CD4-positive, alpha-beta T cell treated with Interleukin-4 for 4 hours (primary cell): ENCODE measurements at places on chromosomes 12 and 14.

GRCh38 chr12:46798056-46798455, 27.7 kb downstream of the SLC38A4 start:
- no peak for DNase-seq

DNA sequence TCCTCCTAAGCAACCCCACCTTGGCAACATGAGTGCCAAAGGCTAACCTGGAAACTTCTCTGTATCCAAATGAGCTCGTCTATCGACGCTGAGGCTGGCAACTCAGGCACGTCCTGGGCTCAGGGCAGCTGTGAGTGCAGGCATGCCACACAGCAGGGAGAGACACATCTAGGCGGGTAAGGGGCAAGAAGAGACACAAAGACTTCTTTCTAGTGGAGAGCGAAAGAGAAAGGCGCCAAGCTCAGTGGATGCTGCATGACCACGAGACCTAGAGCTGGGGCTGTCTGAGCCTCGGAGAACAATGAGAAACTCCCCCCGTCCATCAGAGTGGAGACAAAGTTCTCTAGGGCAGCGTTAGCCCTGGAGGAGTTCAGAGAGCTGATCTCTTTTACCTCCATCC, 170.4 kb downstream of the CALM1 start:
- no peak for DNase-seq

DNA sequence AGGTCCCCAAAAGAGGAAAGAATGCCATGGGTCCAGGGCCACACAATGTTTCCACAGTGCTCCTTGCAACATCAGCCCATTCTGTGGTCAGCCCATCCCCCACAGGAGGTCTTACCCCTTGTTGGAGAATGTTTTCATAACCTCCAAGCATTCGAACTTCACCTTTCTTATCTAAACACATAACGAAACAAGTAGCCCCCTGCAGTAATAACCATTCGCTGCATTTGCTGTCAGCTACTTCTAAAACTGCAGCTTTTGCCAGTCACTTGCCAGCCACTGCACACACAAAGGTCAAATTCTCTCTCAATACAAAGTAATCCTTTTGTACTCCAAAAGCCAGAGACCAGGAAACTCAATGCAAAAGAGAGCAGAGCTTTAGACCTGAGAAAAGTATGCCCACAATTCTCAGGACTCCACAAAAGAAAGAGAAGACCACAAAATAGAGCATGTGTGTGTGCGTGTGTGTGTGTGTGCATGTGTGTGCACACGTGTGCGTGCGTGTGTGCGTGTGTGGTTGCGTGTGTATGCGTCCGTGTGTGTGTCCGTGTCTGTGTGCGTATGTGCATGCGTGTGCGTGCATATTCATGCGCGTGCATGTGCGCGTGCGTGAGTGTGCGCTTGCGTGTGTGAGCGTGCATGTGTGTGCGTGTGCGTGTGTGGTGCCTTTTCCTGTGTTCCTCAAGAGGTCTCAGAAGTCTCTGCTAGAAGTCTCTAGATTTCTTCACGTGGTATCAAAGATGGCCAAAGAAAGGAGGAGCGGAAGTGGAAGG, 31.7 kb upstream of the NINJ2 start:
- no peak for DNase-seq

DNA sequence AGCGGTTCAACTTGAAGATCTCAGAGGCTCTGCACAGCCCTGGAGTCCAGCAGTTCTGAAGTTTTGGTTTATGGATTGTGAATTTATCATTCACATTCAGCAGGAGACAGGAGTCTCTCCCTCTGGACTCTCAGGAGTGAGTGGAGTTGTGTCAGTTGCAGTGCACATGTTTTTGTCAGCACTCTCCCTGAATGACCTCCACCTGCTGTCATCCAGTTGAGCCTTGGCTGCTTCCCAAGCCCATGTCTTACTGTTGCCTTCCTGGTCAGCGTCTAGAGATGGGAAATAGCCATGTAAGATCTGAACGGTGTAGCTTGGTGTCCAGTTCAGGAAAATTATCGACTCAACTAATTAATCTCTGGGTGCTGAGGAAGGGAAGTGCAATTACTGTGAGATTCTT, 133.2 kb downstream of the PRKCH start:
- no peak for DNase-seq

- DNase-seq: no peak
These were observed 7.1 kb downstream of the ETV6 start for GRCh38 chr12:11656550-11656949.

GRCh38 chr14:91947475-91948184, at the start of gene FBLN5:
Gene FBLN5 (minus strand): TSS chr14:91947694. CDS start chr14:91947229, 465 bp downstream.
- DNase-seq: no peak

DNA sequence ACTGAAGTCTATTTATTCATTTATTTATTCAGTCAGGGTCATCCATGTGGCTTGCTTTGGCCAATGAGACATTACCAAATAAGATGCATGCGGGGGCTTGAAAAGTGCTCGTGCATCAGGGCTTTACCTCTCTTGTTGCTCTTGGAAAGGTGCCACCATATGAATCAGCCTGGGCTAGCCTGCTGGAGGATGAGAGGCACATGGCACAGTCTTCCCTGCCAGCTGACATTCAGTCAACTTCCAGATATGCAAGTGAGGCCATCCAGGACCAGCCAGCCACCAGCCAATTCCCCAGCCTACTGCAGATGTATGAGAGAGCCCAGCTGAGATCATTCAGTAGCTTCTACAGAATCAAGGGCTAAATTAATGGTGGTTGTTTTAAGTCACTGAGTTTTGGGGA, 105.2 kb upstream of the RPH3A start:
- DNase-seq: no peak

DNA sequence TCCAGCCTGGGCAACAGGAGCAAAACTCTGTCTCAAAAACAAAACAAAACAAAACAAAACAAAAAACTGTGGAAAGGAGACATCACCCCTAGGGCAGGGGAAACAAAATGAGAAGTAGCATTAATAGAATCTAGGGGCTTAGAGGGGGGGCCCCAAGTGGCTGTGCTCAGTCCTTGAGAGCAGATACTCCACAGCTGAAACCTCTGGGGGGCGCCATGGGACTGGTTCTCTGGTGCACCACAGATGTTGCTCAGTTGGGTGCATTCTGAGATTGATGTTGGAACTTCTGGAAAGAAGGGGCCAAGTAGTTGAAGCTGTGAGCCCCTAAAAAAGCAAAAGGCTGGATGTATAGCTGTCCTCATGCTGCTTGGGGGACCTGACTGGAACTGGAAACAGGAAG, 11.8 kb upstream of the SYNE2 start:
- DNase-seq: peak; percentile 70

- no peak for DNase-seq
These were observed 47.8 kb downstream of the PEBP1 start for GRCh38 chr12:118183711-118184110.
